ENCODE measurements at places on chromosomes 5 and 9.

DNA sequence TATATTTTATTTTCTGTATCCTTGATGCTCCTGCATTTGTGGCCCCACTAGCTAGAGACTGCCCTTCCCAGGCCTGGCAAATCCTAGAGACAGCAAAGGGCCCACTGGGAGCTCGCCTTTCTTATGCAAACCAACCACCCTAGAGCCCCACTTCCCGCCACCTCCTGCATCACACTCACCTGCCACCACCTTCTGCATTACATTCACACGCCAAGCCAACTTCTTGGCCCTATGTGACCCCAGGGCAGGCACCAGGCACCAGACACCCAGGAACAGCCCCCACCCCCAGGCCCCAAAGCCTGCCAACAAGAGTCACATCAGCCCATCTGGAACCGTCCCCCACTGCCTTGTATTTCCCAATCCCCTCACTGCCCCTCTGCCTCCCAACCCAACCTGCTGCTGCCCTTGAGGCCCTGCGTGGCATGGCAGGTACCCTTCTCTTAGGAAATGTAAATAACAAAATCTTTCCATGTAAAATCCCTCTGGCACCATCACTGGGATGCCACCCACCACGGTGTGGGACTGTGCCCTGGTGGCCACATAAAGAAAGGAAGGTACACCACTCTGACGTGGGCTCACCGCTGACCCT lies 22.0 kb downstream of the ROR2 start:
- no peak for DNase-seq

DNA sequence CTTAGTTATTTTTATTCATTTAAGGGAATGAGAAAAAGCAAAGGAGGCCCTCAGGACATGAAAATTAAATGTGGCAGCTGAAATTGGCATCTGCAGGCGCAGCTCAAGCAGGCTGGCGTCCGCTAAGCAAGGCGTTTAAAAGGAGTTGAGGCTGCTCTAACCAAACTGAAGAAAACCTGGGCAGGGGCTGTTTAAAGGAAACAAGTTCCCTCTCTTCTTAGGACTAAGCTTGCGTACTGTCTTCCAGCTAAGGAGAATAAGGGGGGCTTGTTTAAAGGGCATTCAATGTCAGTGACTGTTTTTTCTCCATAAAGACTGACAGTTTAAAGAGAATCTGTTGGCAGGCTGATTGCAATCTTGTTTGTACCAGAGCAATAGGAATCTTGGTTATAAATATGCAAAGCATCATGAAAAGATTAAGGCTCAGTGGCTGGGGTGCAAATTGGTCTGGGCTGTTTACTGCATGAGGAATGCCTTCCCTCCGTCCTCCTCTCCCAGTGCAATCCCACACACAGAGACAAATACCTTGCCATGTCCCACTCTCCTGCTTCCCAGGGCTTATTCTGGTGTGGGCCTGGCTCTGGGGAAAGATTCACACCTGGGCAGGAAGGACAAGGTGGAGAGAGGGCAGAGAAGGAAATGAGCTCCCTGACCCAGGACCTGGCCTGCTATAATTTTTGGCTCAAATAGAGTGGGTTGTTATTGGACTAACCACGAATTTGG lies 85.9 kb upstream of the LIFR start:
- DNase-seq, result no peak

DNA sequence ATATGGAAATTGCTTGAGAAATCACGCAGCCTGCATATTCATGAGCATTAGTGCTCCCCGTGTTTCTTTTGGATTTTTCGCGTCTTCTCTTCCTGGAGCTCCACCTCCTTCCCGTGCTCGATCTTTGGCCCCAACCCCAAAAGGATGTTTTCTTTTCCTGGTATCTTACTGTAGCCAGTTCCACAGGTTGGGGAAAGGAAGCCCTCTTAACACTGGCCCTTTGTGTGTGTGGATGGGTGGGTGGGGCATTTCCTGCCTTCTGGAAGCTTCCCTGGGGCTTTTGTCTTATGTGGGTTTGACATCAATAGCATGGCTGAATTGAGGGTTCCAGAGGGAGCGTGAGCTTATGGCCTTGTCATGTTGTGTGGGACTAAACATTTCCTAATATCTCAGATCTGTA lies 21.9 kb downstream of the STXBP1 start:
- DNase-seq, result no peak

- no peak for DNase-seq
These were observed 11.4 kb downstream of the ECSCR start for GRCh38 chr5:139451176-139451575.

- DNase-seq, result no peak
These were observed 159.2 kb upstream of the PLPPR1 start for GRCh38 chr9:100869326-100869725.

GRCh38 chr9:71909887-71910649 lies 925 bp downstream of the ABHD17B start:
- DNase-seq, result peak; percentile 46

GRCh38 chr9:14692470-14693250 lies 572 bp downstream of the ZDHHC21 start:
- DNase-seq, result peak; percentile 5

- no peak for DNase-seq
These were observed 49.7 kb downstream of the CYSTM1 start for GRCh38 chr5:140224658-140225057.

- DNase-seq, result no peak
These were observed 32.3 kb upstream of the NIPBL start for GRCh38 chr5:36844305-36844704.

DNA sequence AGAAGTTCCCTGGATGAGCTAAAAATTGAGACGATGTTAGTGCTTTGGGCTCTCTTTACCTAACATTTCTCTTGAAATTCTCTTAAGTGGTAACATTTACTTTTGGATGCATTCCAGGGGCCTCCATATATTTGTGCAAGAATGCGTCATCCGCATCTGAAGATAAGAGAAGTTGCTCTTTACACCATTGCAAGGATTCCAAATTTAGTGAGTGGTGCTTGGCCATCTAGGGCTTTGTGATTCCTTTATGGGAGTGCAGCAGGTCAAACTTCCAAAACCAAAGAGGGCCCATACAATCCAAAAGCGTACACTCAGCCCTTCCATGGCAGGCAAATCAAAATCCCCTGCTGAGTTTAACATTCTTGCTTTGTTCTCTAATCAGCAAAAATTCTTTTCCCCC lies 102.0 kb upstream of the DMAC1 start:
- DNase-seq, result peak; percentile 6

GRCh38 chr5:141873933-141874261 lies 4.3 kb downstream of the PCDH1 start:
- DNase-seq, result no peak
